Astrocyte of the spinal cord (primary cell): ENCODE measurements at places on chromosomes 2 and 18.

GRCh38 chr2:215620528-215620927 is 184.7 kb upstream of the FN1 start:
- DNase-seq: no peak

DNA sequence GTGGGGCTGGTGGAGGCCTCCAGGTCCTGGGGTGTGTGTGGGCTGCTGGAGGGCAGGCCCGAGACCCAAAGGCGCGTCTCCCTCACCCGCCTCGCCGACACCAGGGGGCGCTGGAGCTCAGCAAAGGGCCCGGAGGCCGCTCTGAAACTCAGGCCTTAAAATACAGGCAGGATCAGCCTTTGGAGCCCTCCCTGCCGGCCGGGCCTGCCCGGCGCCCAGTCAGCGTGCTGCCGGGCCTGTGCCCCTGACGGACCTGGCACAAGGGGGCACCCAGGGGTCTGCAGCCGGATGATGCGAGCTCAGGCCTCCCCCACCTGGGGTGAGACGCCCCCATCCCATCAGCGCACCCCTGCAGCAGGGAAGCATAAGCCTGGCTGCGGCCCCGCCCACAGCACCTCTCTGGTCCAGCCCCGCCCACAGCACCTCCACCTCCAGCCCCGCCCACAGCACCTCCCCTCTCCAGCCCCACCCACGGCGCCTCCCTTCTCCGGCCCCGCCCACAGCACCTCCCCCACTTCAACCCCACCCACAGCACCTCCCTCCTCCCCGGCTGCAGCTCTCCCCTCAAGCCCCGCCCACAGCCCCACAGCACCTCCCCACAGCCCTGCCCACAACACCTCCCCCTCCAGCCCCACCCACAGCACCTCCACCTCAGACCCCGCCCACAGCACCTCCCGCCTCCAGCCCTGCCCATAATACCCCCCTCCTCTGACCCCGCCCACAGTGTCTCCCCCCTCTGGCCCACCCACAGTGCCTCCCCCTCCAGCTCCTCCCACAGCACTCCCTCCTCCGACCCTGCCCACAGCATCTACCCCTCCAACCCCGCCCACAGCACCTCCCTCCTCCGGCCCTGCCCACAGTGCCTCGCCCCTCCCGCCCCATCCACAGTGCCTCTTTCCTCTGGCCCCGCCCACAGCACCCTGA is 92.8 kb upstream of the OTOS start:
- DNase-seq: peak; percentile 74

DNA sequence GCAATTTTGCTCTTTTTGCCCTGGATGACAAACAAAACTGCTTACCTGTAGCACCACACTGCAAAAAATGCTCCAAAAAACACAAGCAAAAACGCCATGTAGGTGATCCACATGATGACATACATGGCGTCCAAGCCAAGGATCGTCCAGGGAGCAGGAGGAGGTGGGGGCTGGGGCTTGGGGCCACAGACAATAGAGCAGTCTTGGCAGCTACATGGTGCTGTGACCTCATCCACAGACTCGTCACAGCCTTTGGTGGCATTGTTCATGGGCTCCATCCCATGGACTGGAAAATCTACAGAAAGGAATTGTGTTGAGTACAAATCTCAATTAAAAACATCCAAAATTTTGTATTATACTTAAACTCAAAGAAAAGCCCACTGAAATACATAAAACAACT is 26.1 kb downstream of the NPC1 start:
- DNase-seq: no peak

GRCh38 chr2:221272729-221273128 is 299.4 kb downstream of the EPHA4 start:
- DNase-seq: no peak

- DNase-seq: no peak
These were observed 21.6 kb upstream of the SP3 start for GRCh38 chr2:173986805-173987204.

- no peak for DNase-seq
These were observed 71.9 kb downstream of the UXS1 start for GRCh38 chr2:106122157-106122556.

DNA sequence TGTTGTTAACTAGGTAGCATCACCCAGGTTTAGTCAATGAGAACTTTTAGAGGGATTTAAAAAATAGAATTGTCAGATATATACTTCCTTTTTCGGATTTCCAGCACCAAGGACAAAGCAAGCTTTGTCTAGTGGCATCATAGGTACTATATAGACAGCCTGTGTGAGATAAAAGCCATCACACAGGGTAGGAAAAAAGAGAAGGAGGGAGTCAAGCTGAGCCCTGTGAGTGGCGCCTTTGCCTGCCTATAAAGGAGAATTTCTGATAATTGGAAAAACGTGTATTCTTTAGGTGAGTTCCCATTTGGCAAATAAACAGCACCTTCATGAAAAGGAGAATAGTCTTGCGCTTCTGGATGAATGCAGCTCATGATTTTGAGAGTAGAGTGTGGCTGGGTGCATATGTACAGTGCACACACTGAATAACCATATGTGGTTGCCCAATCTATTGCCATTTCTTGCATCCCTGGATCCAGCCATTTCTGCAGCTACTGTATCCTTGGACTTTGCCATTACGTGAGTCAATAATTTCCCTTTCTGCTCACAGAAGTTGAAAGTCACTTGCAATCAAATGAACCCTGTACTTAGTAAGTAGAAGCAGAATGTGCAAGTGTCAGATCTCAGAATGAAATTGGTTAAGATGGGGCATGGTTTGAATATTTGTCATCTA is 559.9 kb upstream of the MEX3C start:
- no peak for DNase-seq

- peak; percentile 92 for DNase-seq
These were observed 144.6 kb upstream of the SPRED2 start for GRCh38 chr2:65576861-65577601.

DNA sequence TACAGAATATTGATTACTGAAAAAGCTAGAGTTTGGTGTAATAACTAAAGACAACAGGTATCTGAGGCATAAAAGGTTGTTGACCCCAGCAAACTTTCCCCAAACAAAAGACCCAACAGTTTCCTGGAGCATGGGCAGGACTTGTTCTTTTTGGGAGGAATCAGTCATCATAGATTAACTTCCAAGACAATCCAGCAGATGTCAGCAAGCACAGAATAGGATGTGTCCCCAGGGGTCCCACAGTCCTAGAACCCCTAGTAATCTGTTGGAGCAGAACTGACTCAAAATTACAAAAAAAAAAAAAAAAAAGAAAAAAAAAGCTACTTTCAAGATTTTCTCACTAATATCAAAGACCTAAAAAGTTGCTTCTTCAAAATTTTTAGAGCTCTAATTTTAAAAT is 564.7 kb upstream of the SLC39A10 start:
- no peak for DNase-seq

- peak; percentile 16 for DNase-seq
These were observed 1.1 kb downstream of the PTH2R start for GRCh38 chr2:208407667-208408066.

- DNase-seq: no peak
These were observed 233.3 kb downstream of the FAM210A start for GRCh38 chr18:13493079-13493478.

DNA sequence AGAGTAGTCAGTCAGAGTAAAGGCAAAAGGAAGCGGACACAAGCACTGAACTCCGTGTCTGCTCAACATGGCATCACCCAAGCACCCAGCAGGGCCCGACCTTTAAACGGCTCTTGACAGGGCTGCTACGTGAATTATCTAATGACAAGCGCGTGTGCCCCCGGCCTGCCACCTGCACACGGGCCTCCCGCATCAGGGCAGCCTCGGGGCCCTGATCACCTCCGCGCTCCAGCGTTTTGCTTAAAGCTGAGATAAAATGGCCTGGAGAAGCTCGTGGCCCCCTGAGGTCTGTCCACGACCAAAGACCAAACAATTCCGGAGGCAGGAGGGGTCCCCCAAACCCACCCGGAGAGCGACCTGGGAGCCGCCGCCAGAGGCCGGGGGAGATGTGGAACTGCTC is 376 bp downstream of the NDUFA10 start:
- no peak for DNase-seq

- peak; percentile 76 for DNase-seq
These were observed 112.5 kb upstream of the SLC38A11 start for GRCh38 chr2:165067643-165068486.

DNA sequence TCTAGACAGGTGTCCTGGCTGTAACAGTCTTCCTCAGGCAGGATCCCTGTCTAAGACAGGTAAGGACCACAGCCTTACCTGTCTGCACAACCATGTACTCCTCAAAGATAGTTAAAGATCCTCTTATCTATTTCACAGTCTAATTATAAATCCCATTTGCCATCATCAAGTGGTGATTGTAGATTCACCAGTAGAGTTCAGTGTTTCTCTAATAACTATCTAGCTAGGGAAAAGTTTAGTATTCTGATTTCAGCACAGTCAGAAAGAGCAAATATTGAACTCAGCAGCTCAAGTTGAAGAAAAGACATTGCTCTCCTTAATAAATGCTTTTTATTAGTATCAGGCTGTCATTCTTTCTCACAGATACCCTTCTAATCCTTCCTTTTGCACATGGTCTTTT is 1305.5 kb upstream of the NXPH2 start:
- DNase-seq: peak; percentile 4

GRCh38 chr2:62284980-62285379 is 89.1 kb downstream of the B3GNT2 start:
- DNase-seq: no peak

- DNase-seq: peak; percentile 22
These were observed 43.0 kb upstream of the CHMP1B start for GRCh38 chr18:11808001-11808855.

DNA sequence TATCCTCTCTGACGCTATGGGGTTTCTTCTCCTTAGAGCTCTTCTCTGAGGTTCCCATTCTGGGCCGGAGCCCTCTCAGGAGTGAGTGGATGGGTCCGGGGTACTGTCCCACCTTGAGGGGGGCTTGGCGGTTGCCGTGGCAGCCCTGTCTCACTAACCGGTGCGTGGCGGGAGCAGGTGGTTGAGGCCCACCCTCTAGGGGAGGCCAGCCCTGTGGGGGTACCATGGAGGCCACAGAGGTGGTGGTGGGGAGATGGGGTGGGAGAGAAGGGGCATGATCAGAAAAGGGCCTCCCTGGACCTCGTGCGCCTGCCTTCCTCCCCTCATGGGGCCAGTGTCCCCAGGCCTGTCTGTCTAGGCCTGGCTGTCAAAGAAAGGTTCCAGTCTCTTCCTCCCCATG is 22.3 kb downstream of the IGFBP5 start:
- DNase-seq: no peak

GRCh38 chr2:240208631-240209211 is 68.3 kb upstream of the OTOS start:
- DNase-seq: no peak

DNA sequence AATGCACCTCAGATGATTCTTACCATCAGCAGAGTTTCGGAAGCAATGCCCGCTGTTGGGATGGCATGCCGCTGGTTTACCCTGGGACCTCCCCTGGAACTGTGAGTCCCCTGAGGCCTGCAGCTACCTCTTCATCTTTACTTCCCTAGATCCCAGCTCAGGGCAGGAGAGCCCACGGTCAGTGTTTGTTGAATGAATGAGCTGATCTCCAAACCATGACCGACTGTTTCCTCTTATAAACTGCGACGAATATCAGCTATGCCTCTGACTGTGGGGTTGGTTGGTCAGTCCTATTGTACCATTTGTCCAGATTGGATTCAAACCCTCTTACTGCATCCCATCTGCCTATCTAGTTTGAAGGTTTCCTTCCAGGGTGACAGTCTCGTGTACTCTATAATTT is 64.4 kb downstream of the DDX1 start:
- DNase-seq: no peak

GRCh38 chr2:201231781-201232466 is 28.4 kb upstream of the CASP8 start:
- DNase-seq: peak; percentile 86

GRCh38 chr2:142347751-142348150 is 216.9 kb upstream of the LRP1B start:
- DNase-seq: no peak

DNA sequence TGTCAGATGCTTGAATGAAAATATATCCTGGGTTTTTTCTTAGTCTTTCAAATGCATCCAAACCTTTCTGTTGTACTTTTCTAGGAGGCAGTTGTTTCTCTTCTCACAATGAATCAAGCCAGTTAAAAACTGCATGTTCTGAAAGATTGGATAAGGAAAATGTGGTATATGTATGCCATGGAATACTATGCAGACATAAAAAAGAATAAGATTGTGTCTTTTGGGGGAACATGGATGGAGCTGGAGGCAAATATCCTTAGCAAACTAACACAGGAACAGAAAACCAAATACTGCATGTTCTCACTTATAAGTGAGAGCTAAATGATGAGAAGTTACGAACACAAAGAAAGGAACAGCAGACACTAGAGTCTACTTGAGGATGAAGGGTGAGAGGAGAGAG is 51.7 kb upstream of the MAPK4 start:
- DNase-seq: no peak

- DNase-seq: no peak
These were observed 104.7 kb downstream of the FEZ2 start for GRCh38 chr2:36493306-36493705.

DNA sequence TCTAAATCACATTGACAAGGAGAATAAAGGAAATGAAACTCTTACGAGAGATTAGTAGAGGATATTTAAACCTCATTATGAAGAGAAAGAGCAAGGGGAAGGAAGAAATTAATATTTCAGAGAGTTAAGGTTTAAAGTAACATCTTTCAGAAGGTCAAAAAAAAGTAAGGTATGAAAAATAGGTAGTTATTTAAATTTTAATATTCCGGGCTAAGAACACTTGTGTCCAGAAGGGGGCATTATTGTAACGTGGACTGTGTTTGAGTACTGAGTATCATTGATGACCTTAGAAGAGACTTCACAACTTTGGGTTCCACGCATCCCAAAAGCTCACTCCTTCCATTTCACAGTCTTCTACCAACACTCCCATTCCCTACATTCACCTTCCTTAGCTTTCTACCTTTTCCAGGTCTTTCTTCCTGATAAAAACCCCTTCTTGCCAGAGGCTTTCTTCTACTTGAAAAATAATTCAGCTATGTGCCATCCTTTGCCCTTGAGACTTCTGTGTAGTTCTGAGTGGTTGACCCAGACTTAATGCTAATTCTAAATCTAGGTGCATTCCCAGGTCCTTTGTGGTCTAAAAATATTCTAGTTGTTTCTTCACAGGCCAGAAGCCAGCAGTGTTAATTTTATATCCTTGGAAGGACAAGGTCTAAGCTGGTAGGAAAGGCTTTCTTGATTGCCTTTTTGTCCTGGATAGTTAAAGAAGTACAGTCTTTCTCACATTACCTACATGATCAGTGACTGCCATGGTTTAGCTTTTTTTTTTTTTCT is 16.5 kb downstream of the DYNC1I2 start:
- peak; percentile 32 for DNase-seq

DNA sequence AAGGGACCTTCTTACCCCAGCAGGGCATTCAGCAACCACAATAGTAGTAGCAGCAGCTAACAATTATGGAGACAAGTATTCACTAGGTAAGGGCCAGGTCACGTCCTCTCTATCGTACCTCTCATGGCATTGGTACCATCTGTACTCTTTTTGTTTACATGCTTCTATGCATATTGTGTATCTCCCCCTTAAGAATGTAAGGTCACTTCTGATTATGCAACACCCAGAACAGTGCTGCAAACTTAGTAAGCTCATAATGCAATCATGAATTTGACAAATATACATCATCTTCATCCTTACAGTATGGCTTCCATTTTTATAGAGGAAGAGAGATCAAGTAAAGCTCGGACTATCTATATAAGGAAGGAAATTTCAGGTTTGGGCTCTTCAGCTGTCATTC is 46.1 kb downstream of the SPRED2 start:
- DNase-seq: no peak
